CD4-positive, alpha-beta T cell treated with Interleukin-15 for 1 hour (primary cell): ENCODE measurements at places on chromosomes 12 and 14.

DNA sequence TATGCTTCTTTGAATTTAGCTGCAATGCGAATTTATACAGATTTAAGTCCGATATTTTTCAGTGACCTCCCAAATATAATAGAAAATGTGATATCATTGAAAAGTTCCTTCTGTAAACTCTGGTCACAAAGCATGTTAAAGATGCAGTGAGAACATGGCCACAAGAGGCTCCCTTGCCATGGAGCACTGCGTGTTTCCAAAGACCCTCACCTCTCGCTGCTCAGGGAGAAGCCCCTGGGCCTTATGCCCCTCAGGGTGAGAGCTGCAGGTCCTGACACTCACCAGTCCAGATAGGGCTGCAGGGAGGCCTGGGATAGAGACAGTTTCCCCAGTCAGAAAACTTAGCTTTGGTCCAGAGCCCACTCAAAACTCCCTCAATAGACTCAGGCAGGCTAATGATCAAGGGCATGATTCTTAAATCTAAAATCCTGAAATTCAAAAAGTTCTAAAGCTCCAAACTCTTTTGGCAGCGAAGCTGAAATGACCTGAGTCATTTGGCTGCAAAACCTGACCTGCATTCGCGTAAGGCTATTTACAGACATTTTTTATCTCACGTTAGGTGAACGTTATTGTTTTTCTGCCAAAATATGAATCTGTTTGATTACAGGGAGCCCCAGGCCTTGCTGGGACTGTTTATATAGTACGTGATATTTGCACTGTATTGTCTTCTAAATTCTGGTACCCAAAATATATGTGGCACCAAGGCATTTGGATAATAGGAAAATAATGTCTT, 67.8 kb downstream of the CAPZA3 start:
- DNase-seq = no peak

- no peak for DNase-seq
Observed at GRCh38 chr12:104723895-104724294, 234.2 kb downstream of the SLC41A2 start.

- DNase-seq = no peak
Observed at GRCh38 chr12:114701104-114701414, 17.1 kb upstream of the TBX3 start.

DNA sequence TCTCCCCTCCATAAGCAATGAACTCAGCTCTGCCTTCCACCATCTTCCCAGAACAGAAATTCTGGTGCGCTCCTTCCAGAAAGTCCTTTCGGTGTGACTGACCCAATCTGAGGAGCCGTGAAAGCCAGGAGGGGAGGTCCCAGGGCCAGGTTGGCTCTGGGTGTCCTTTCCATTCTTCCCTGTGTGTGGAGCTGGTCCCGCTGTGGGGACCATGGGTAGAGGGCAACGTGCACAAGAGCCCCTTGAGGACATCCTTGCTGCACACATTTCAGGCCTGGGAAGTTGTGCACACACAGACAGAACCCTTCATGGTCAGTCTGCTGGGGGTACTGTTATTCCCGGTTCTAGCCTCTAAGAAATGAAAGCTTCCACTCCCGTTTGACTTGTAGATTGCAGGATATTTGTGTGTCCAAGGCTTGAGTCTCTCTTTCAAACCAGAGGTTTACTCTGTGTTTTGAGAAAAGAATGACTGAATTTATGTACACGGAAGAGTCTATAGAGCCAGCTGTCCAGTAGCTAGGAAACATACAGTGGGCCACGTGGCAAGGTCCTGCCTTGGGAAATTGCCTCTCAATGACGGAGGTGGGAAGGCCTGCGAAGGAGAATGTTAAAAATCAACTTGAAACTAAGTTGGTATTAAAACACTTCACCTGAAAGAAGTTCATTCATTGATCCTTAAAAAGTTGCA, 10.1 kb downstream of the NFKBIA start:
- no peak for DNase-seq

GRCh38 chr12:111434680-111435338, 29.1 kb downstream of the SH2B3 start:
- peak; percentile 93 for DNase-seq

DNA sequence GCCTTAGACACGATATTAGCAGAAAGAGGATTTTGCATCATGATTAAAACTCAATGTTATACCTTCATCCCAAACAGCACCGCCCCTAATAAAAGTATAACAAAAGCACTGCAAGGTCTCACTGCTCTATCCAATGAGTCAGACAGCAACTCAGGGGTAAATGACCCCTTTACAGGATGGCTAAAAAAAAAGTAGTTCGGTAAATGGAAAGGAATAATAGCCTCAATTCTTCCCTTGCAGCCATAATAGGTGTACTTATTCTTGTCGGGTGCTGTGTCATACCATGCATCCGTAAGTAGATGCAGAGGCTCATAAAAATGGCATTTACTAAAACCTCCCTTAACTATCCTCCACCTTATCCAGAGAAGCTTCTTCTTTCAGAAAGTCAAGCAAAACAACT, 53.9 kb upstream of the AP4S1 start:
- no peak for DNase-seq

DNA sequence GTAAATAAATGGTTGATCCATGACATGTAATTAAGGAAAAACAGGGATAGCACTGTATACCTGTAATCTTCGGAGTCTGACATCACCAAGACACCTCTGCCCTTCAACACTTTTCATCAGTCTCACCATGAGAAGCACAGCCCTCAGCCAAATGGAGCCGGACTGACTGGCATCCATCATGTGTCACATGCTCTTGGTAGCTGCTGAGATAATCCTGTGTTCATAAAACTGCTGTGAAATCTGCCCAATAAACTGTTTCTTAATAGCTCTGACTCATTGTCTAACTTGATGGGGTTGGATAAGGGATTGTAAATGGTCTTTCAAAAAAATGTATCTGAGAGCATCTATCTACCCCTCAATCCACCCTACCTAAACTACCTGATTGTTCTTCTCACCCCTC, 33.6 kb downstream of the KCNH5 start:
- no peak for DNase-seq

DNA sequence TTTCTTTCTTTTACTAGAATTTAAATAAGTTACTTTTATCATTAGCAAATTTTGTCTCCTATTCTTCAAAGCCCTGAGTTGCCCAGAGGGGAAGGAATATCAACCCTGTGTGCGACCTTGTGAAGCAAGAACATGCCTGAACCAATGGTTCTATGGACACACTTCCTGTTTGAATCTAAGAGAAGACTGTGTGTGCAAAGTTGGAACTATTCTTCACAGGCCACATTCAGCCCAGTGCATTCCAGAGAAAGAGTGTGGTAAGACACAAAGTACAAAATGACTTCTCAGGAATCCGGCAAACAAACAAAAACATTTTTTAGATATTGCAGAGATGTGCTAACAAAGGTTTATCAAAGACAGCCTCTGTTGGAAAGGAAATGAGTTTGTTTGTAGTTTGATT, 90.8 kb upstream of the PTPRQ start:
- no peak for DNase-seq

DNA sequence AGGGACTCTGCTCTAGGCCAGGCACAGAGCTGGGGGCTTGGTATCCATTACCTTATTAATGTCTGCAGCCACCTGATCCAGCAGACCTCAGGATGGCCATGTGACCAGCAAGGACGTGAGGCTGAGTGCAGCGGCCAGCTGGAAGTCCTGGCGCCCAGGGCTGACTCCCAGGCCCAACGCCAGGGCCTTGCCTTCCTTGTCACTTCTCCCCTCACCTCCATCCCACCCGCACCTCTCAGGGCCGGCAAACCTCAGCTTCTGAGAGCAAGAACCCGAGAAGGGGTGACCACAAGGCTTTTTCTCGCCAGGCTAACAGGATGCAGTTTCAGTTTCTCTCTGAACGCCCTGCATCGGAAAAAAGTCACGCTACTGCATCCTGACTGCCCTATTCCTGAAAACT, 15.4 kb downstream of the RAB35 start:
- DNase-seq = no peak

DNA sequence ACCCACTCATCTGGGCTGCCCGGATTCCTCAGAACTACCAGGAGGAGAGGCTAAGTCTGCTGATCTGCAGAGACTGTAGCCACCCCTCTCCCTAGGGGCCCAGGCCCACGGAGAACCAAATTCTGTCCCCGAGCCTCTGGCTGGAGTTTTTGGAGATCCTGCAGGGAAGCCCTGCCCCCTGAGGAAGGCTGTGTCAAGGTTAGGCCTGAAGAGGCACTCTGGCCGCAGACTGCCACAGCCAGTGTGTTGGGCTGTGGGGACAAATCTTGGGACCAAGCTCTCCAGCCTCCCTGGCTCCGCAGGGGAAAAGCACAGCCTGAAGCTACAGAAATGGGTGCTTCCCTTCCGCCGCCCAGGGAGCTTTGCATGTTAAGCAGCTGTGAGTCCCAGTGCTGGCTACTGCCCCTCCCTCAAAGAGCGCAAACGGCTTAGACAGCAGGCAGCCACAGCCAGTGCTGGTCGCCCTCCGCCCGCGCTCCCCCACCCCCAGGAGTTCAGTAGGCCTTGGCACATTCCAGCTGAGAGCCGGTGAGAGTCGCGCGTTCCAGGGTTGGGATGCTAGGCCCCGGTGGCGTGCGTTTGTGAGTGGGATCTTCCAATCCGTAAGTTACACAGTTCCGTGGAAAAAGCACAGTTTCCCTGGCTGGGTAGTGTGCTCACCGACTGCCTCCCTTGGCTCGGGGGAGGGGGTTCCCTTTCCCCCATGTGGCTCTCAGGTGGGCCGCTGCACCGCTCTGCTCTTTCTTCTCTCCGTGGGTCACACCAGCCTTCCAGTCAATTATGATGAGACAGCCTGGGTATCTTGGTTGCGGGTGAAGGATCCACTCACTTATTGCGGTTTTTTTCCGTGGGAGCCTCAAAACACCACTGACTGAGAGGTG, 13.2 kb downstream of the CLEC4E start:
- DNase-seq = no peak
